Stimulated activated CD4-positive, alpha-beta T cell treated with anti-CD3 and anti-CD28 coated beads, Interleukin-2, amount 100 ng/mL, for 24 hours (primary cell): ENCODE measurements at places on chromosomes 4 and X.
A peak's percentile ranks its signal among the peaks of the same experiment; 100 is the strongest.

DNA sequence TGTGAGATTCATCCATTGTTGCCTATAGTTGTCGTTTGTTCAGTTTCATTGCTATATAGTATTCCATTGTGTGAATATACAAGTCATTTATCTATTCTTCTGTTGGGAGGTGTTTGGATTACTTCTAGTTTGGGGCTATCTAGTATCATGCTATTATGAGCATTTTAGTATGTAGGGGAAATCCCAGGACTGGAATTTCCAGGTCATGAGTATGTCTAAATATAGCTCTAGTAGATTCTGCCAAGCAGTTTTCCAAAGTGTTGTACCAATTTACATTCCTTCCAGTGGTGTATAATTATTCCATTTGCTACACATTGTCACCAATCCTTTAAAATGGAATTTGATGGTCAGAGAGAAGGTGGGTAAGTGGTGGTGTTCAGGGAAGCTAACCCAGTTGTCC is 30.1 kb downstream of the EGFL6 start:
- no peak for DNase-seq

DNA sequence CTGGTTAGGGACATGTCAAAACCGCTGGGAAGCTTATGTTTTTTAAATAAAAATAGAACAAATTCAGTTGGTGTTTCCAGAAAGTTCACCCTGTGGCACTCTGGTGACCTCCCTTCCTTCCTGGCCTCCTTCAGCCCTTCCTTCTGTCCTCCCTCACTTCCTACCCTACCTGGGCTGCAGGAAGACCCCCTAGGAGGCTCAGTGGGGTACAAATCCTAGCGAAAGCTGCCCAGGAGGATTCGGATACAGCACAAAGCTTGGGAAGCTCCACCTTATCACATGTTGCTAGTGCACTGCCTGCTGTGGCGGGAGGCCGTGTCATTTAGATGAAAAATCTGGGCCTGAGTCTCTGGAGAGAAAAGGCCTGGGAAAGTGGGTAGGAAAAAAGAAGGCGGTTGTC is 60.5 kb downstream of the FHDC1 start:
- no peak for DNase-seq

GRCh38 chrX:40095583-40096394 is 2.0 kb downstream of the BCOR start:
- DNase-seq = peak; percentile 29

DNA sequence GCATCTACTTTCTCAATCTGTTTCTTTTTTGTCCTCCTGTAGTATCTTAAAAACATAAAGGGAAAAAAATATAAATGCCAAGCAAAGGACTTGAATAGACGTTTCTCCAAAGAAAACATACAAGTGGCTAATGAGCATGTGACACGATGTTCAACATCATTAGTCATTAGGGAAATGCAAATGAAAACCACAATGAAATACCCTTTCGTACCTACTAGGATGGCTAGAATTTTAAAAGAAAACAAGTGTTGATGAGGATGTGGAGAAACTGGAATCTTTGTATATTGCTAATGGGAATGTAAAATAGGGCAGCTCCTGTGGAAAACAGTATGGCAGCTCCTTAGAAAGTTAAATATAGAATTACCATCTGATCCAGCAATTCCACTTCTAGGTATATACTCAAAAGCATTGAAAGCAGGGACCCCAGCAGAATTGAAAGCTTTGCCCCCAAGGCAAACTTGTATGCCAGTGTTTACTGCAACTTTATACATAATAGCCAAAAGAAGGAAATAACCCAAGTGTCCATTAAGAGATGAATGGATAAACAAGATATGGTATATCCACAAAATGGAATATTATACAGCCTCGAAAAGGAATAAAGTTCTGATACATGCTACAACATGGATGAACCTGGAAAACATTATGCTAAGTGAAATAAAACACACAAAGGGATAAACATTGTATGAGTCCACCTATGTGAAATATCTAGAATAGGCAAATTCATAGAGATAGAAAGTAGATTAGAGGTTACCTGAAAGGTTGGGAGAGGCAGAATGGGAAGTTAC is 138.3 kb downstream of the SH3KBP1 start:
- DNase-seq = no peak

DNA sequence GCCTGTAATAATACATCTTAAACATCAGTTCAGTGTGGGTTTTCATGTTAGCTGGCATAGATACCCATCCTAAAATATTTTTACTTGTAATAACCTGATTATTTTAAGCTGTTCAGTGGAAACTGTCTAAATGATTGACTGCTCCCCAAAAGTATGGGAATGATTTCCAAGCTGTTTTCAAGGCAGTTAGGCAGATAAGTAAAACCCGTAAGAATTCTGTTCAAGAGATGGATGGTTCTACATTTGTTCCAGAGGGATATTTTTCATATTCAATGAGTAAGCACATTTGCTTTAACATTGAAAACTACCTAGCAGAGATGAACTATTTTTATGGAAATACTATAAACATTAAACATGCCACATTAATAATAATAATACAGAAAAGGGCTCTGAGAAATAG is 161.1 kb downstream of the UNC5C start:
- no peak for DNase-seq

- DNase-seq = no peak
These were observed 1898.0 kb upstream of the PCDH7 start for GRCh38 chr4:28822163-28822562.

- no peak for DNase-seq
These were observed 17.4 kb downstream of the GALNT7 start for GRCh38 chr4:173185847-173186510.

DNA sequence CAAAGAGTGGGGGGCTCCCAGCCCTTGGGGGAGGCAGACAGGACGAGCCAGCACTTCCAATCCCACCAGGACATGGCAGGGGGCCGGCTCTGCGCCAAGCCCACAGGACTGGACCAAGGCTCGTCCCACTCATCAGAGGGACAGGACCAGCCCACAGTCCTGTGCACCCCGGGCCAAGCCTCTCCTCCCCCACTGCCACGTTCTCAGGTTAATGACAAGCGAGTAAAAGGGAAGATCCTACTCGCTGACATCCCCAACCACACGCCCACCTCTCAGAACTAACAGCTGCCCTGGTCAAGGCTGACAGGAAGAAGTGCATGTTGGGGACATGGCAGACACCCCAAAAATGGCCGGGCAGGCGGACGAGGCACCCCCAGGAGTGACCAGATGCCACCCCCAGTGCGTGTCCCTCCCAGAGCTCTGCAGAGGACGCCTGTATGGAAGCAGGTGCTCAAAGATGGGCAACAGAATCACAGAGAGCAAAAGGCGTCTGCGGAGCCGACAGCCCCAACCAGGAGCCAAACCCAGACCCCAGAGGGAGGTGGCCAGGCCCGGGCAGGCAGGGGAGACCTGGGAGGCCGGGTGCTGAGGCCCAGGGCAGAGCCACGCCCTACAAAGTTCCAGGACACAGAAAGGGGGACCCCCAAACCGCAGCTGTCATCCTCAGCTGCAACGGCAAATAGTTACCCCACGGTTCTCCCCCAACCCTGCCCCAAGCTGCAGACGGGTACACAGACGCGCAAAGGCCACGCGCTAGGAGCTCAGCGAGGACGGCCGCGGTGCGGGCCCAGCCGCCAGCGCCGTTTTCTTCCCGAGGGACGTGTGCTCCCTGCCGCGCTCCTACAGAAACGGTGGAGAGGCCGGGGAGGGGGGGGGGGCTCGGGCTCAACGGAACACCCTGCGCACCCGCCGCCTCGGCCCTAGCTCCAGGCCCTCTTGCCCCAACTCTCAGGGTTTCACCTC is 1.7 kb downstream of the CTBP1 start:
- DNase-seq = peak; percentile 43

DNA sequence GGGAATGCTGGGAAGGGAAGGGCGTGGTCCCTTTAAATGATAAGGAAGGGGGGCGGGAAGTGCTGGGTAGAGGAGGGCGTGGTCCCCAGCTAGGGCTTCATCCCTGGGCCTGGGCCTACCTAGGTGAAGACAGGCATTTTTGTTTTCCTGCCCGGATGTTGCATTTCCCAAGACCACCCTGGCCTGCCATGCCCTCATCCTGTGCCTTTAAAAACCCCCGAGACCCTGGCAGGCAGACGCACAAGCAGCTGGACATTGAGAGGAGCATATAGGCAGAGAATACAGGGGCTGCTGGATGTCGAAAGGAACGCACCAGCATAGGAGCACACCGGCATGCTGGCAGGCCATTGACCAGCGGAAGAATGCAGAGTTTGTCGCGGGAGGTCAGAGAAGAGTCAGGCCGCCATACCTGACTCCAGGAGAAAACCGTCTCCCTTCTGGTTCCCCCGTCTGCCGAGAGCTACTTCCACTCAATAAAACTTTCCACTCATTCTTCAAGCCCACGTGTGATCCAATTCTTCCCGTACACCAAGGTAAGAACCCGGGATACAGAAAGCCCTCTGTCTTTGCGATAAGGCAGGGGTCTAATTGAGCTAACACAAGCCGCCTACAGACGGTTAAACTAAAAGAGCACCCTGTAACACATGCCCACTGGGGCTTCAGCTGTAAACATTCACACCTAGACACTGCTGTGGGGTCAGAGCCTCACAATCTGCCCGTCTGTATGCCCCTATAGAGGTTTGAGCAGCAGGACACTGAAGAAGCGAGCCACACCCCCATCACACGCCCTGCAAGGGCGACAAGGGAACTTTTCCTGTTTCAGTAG is 2.9 kb upstream of the AGA start:
- no peak for DNase-seq

DNA sequence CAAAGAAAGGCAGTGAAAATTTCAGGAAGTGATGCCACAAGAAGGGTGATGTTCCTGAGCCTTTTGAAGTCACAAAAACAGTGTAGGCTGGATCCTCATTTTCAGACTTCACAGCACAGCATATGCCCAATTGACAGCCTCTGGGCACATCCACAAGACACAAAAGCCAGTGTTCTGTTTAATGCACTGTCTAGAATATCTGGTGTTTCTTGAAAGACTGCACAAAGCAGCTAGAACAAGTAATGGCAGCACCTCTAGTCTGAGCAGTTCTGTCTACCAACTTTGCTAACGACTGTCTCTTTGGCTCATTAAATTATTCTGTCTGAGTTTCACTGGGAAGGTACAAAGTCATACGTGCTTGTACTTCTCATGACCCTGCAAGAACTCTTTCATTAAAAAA is 417.1 kb upstream of the GALNT7 start:
- no peak for DNase-seq

- DNase-seq = no peak
These were observed 111.2 kb downstream of the ZNF518B start for GRCh38 chr4:10346023-10346422.

DNA sequence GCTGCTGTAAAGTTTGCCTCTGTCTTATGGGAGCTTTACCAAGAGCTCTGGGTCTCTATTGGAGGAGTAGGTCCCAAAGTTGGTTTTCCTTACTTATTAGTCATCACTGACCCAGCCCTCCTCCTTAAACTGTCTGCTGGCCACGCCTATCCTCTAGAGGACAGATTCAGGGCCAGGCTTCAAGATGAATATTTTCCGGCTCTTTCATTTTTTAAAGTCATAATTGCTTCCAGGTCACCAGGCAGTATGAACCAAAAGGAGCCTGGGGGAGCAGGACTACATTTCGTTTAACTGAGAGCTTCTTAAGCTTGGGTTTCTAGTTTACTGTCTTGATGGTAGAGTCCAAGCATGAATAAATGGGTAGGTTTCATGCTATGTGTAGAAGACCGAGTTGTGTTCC is 13.7 kb downstream of the BCORL1 start:
- DNase-seq = no peak
